ENCODE measurements at places on chromosomes 11 and 22.
A peak's percentile ranks its signal among the peaks of the same experiment; 100 is the strongest.

- DNase-seq: no peak
Observed at GRCh38 chr22:49915610-49916009, 2.6 kb downstream of the ALG12 start.

DNA sequence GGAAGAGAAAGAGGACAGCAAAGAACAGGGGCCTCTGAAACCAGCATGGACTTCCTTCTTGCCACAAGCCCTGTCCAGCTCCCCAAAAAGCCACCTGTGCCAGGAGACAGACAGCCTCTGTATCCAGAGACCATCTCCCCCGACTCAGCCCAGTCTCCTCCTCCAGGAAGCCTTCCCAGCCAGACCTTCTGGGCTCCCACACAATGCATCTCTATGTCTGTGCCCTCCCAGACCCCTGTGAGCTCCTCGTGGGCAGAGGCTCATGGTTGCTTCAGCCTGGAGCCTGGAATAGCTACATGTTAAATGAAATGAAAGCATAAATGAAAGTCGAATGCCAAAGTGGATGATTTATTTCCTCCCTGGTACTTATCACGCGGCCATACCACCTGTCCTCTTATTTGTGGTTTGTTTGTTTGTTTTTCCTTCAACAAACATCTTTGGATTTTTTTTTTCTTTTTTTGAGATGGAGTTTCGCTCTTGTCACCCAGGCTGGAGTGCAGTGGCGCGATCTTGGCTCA, 7.3 kb upstream of the ARAP1 start:
- DNase-seq: no peak

GRCh38 chr22:26168939-26169314, 335 bp upstream of the SEZ6L start:
- peak; percentile 5 for DNase-seq

DNA sequence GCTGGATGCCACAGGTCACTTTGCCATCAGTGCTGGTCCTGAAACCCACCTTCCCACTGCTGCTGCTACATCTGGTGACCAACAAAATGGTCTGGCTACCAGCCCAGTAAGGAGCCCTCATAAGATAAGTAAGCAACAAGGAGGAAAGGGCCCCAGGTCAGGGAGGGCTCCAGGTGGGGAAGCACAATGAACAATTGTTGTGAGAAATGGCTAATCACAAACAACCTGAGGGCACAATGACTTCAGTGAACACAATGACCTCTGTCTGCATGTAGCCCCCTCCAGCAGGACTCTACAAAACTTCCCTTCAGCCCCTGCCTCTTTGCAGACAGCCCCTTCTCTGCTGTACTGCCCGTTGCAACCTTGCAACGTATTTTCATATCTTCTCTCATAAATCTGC, 19.4 kb upstream of the FBLN1 start:
- DNase-seq: no peak

DNA sequence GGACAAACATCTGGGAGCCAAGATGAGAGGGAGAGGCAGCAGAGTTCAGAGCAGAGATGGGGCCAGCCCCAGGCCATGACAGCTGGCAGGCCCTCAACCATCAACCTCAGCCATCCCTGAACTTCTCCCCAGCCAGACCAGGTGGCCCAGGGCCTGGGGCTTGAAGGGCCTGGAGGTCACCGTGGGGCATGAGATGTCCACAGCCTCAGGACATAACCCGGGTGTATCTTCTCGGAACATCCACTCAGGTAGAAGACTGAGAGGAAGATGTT, 12.4 kb upstream of the SLC39A13 start:
- no peak for DNase-seq

DNA sequence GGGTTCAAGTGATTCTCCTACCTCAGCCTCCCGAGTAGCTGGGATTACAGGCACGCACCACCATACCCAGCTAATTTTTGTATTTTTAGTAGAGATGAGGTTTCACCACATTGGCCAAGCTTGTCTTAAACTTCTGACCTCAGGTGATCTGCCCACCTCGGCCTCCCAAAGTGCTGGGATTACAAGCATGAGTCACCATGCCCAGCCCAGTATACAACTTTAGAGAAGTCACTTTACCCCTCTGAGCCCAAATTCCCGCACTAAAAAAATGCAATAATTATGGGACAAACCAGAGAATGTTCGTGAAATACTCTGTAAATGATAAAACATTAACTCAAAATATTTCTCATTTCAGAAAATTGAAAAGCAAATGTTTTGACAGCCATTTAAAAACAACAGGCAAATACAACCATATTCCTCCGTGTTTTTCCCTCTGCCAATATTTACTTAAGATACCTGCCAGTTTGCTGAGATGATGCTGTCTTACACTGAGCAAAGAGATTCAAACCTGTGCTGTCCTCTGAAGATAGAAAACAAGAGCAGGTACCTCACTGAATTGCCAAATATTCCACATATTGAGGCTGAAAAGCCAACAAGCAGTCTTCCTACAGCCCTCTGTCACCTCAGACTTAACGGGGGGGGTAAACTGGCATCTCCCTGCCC, 9.6 kb downstream of the PLEKHA7 start:
- no peak for DNase-seq

DNA sequence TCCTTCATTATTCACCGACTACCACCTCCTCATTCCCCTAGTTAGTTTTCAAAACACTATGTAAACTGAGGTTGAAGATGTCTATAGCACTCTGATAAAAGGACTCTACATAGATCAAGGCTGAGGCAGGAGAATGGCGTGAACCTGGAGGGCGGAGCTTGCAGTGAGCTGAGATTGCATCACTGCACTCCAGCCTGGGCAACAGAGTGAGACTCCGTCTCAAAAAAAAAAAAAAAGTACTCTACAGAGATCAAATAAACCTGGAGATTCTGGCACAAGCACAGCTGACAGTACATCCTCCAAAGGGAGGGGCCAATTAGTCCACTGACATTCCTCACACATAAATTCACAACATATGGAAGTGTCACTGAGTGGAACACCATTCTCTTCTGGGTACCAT, 31.0 kb downstream of the TSG101 start:
- DNase-seq: no peak

GRCh38 chr22:37784829-37785495, 22.8 kb upstream of the GCAT start:
- DNase-seq: no peak

DNA sequence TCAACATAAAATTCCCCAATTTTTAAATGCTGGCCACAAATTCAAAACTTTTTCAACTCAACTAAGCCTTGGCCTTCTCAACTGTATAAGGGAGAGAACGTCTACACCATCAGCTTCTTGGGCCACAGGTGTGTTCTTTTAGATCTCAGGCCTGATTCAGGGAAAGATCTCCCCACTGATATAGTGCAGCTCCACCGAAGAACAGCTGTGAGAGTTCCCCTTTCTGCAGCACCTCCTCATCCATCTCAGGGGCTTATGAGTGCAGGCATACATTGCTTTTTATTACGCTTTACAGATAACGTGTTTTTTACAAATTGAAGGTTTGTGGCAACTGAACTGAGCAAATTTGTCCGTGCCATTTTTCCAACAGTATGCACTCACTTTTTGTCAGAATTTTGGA, 8.0 kb upstream of the CD82 start:
- DNase-seq: no peak

- DNase-seq: no peak
Observed at GRCh38 chr11:12505183-12505582, 127.8 kb downstream of the PARVA start.

GRCh38 chr11:57424792-57425564, 1.9 kb downstream of the SLC43A3 start:
- DNase-seq: peak; percentile 84

- no peak for DNase-seq
Observed at GRCh38 chr11:22878039-22878438, 17.8 kb upstream of the CCDC179 start.

DNA sequence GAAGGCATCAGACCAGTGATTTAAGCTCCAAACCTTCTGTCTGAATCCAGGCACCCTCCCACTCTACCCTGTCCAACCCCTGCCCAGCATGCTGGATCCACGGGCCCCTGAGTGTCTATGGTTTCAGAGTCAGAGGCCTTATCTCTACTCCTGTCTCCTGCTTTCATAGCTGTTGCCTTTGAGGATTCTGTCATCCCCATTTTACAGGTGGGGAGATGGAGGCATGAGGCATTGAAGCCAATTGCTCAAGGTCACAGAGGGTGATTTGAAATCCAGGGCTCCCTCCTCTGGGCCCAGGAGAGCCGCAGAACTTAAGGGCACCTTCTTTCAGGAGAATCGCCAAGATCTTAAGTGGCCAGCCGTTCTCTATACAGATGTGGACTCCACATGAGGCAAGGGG, 3.1 kb downstream of the KCNJ4 start:
- no peak for DNase-seq

GRCh38 chr11:2885017-2885677, 428 bp downstream of the CDKN1C start:
- peak; percentile 47 for DNase-seq

- peak; percentile 80 for DNase-seq
Observed at GRCh38 chr11:64887757-64888405, 9.5 kb upstream of the EHD1 start.

DNA sequence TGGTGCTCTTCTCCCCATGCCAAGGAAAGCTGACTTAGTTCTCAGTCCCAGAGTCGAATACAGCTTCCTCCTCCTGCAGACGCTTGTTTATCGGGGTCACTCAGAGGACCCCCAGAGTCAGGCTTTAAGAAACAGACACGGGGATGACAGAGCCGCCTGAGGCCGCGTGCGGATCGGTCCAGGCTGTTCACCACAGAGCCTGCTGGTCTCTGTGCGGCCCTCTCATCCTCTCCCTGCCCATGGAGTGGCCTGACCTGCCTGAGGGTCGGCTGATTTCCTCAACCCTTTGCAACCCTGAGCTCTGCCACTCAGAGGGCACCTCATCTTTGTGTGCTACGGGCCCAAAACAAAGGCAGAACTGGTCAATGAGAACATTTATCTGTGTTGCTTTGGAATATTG, 2.1 kb downstream of the GAL start:
- DNase-seq: no peak

DNA sequence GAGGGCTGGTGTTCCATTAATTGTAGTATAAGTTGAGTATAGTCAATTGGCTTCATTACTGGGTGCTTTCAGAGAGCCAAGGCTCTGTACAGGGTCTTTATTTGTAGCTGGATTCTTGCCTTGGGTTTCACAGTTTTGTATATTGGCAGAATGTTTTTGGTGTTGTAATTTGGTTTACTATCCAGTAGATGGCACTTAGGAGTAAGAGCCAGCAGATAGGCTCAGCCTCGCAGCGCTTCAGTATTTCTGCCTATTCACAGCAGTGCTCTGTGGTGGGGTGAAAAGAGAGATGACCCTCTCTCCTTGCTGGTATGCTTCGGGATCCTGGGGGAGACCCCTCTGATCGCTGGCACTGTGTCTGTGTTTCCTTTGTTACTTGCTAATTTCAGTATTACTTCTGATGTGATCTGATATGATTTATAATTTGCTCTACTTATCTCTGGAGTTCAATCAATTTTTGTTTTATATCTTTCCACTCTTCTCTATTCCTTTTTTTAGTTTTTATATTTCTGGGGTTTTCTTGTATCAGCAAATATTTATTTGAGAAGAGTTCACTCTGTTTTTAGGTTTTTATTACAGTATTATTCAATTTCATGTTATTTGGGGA, 52.2 kb downstream of the ANO5 start:
- peak; percentile 7 for DNase-seq

GRCh38 chr11:68983801-68984200, 3.0 kb upstream of the MRGPRD start:
- DNase-seq: no peak
